Left renal cortex interstitium (tissue), 4 donors: ENCODE measurements at places on chromosomes 3 and 15.

DNA sequence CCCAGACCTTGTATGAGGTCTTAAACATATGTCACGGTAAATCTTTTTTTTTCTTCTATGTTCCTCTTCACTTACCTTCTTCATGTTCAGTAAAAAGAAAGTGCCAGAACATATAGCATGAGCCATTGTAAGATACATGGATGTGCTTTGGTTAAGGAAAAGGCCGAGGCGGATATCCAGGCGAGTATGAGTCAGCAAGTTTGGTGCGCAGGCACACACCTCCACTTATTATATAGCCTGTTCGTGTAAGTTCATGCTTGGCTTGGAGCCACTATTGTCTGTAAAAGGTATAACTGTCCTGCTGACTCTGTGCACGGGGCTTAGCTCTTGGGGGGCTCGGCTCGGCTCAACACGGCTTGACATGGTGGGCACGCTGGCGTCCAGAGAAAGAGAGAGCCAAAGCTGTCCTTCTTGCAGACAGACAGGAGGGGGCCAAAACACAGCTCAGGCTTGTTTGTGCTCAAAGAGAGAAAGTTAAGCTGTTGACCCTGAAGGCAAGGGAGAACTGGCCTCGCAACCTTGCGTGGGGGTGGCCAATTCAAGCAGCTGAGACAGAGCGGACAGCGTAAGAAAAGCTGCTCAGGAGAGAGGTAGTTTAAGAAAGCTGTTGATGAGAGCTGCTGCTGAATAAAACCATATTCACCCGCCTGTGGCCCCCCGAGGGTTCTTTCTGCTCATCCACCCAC is 251.2 kb downstream of the SLC9A9 start:
- DNase-seq: peak; percentile 43

DNA sequence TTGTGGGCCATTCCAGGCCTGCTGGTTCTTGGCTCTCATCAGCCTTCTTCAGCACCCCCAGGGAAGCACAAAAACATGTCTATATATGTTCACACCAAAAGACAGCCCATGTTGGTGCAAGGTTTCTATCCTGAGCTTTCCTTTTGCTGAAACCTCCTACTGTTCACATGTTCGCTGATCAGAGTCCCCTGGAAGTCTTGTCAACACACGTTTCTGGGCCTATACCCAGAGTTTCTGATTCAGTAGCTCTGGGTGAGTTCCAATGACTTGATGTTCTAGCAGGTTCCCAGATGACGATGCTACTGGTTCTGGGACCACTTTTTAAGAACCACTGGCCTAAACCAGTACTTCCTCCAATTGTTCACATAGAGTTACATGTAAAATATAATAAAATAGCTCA is 46.0 kb downstream of the SUCNR1 start:
- DNase-seq: no peak

- DNase-seq: no peak
These were observed 23.2 kb downstream of the RCN2 start for GRCh38 chr15:76954744-76955143.

- DNase-seq: no peak
These were observed 486.0 kb upstream of the CFAP20DC start for GRCh38 chr3:59535791-59536221.

DNA sequence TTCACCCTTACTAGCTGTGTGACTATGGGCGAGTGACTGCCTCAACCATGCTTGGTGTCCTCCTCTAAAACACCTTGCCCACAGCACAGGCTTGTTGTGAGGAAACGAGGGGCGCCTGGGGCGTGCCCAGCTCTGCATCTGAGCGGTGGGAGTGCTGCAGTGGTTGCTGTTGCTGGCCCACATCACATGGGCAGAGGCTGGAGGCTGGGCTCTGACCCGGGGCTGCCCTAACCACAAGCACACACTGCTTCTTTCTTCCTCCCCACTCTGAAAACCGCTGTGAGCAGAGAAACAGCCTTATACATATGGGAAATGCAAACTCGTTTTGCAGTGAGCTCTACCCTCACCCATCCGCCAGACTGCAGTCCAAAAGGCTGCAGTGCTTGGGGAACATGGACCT is 74.8 kb upstream of the RPL32 start:
- no peak for DNase-seq

DNA sequence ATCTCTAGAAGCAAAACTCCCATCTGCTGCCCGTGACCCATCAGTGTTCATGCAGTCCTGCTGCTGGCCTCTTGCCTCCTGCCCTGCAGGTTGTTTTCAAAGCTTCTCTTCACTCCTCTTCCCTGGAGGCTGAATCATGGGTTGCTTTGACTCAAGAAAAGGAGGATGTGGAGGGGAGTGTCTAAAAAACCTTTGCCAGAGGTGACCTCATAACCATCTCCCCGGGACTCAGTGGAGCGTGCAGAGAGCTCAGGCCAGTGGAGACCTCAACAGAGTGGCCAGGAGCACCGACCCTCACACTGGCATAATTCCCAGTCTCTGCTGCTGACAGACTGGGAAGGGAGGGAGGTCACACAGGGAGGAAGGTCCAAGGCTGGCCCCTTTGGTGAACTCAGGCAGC is 60.9 kb upstream of the ITGA11 start:
- DNase-seq: no peak

GRCh38 chr3:158568784-158569183 is 2.2 kb upstream of the MLF1 start:
- DNase-seq: no peak

DNA sequence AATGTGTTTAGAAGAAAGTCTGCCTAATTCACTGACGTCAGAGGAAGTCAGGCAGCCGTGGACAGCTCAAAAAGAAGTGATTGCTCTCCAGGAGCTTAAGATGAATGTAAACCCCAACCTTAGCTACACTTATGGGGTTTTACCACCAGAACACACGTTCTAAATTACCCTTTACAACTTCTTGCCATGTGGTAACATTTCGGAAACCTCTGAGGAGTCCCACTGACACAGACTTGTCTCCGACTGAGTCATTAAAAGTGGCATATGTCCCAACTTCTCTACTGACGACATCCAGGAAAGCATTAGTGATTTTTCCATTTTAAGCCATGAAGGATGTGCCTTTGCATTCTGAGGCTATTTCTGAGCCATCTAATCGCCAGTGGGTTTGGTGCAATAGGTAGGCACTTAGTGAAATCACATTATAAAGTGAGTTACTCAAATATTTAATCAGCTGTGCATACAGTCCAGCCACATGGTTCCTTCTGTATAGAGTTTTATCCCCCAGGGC is 32.4 kb downstream of the C2CD4A start:
- no peak for DNase-seq

DNA sequence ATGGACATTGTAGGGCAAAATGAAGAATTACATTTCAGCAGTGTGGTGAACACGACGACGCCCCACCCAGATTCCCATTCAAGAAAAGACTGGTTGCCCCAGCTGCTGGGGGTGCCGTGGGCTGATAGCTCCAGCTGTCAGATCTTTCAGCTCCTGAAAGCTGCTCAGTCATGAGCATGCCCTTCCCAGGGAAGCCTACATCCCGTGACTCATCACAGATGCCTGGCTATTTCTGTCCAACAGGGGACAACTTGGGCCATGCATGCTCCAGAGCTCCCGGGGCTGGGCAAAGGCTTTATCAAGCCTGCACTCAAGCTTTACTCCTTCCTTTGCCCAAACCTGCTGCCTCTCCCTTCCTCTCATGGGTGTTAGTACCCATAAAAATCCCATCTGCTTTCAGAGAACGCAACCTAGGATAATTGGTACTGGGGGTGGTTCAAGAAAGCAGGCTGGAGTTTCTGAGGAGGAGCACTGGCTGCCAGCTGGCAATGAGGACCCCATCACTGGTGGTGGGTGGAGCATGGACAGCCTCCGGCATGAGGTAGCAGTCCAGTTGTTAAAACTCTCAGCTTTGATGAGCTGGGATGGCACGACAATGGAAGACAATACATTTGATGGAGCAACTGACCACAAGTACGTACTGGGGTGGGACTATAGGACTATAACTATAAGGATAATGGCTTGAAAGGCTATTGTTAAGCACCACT is 16.4 kb upstream of the ST8SIA2 start:
- DNase-seq: no peak
